SK-N-DZ (cell line): ENCODE measurements at places on chromosomes 13 and 19.

DNA sequence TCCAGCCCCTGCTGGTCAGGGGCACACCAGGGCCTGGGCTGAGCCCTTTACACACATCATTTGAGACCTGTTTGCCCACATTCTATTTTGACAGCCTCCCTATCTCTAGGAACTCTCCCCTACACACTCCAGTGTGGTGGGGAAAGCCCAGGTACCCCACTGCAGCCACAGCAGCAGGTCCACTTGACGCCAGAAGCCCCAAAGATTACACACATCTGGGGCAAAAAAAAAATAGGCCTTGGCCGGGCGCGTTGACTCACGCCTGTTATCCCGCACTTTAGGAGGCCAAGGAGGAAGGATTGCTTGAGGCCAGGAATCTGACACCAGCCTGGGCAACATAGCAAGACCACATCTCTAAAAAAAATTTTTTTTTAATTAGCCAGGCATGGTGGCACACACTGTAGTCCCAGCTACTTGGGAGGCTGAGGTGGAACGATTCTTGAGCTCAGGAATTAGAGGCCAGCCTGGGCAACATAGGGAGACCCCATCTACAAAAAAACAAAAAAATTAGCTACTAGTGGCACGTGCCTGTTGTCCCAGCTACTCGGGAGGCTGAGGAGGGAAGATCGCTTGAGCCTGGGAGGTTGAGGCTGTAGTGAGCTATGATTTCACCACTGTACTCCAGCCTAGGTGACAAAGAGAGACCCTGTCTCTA lies 18.0 kb upstream of the CD22 start:
- no peak for DNase-seq

GRCh38 chr13:113774177-113775107 lies 15.4 kb downstream of the TMEM255B start:
- peak; percentile 39 for DNase-seq

- DNase-seq, result no peak
Observed at GRCh38 chr19:49936549-49936948, 7.2 kb upstream of the NUP62 start.

GRCh38 chr19:30105727-30106126 lies 163.7 kb downstream of the URI1 start:
- DNase-seq, result no peak

GRCh38 chr19:45245334-45245787 lies at the start of gene EXOC3L2:
Gene EXOC3L2 (minus strand): TSS chr19:45245407. CDS start chr19:45239045, 6,362 bp downstream.
- DNase-seq, result no peak

- DNase-seq, result no peak
Observed at GRCh38 chr13:98511435-98511834, 65.5 kb downstream of the STK24 start.

DNA sequence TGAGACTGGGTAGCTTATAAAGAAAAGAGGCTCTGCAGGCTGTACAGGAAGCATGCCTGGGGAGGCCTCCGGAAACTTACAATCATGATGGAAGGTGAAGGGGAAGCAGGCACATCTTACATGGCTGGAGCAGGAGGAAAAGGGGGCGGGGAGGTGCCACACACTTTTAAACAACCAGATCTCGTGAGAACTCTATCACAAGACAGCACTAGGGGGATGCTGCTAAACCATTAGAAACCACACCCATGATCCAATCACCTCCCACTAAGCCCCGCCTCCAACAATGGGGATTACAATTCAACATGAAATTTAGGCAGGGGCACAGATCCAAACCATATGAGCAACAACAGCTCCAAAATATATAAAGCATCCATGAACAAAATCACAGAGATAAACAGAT lies 46.5 kb upstream of the GTF2F2 start:
- no peak for DNase-seq

DNA sequence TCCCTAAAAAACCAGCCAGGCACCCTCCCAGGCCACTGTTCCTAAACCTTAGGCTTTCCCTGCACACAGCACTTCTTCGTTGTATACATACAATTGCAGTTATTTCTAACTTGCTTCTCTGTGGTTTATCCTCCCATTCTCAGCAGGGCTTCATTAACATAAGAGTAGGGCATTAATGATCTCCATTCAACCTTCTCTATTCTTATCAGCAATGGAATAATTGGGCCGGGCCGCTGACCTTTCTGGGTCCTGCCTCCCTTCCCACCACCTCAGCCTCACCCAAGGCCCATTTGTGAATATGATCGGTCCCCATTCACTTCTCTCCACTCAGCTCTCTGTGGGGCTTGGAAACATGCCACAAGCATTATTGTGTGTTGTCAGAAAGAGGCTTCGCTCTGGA lies 184.2 kb downstream of the SUCLA2 start:
- no peak for DNase-seq

DNA sequence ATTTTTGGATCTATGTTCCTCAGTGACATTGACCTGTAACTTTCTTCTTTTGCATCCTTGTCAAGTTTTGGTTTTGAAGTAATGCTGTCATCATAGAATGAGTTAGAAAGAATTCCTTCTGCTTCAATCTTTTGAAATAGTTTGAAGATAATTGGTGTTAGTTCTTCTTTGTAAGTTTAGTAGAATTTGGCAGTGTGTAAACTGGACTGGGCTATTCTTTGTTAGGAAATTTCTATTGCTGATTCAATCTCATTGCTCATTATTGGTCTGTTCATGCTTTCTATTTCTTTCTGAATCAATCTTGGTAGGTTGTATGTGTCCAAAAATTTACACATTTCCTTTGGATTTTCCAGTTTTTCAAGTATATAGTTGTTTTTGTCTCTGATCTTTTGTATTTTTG lies 101.7 kb upstream of the SPRY2 start:
- DNase-seq, result no peak

GRCh38 chr19:38011426-38011825 lies 104.4 kb downstream of the SIPA1L3 start:
- no peak for DNase-seq

GRCh38 chr13:70616847-70617246 lies 508.6 kb upstream of the KLHL1 start:
- no peak for DNase-seq

DNA sequence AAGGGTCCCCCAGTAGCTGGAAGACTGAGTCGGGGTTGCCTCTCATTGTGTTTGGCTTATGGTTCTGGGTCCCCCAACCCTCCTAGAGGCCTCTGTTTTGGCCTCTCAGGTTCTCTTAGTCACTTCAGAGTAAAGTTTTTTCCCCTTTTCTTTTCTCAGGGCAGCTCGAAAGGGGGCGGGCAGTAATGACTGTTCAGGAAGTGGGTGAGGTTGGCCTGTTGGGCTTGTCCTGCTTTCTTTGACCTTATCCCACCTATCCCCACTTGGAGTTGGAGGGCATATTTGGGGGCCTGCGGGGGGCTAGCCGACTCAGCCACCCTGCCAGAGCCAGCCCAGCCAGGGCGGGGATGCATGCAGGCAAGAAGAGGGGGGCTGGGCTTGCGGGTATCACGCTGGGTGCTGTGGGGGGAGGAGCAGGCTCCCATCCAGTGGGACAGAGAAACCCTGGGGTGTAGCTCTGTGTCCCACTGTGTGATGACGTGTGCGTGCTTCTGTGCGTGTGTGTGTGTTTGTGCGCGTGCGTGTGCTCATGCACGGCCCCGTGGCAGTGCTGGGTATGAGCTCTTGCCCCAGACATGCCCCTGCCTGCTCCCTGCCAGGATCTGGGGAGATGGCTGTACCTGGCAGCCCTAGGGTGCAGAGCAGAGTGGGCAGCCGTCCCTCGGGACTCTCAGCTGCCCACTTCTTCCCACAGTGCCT lies 1.4 kb downstream of the CIC start:
- no peak for DNase-seq

DNA sequence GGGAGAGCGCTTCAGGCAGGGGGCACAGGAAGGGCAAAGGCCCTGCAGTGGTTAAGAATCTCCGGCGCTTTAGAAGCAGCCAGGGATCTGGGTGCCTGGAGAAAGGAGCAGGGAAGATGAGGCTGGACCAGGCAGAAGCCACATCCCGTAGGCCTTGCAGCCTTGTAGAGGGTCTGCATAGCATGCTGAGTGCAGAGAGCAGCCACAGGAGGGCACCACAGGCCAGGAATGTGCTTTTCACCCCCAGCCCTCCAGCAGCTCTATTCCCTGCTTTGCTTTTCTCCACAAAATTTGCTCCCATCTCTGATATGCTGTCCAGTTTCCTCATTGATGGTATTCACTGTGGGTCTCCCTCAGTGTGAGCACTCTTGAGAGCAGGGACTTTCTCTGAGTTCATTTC lies 5.7 kb downstream of the WDR62 start:
- no peak for DNase-seq

GRCh38 chr13:27339299-27339698 lies 68.7 kb downstream of the RASL11A start:
- DNase-seq, result peak; percentile 63

- DNase-seq, result no peak
Observed at GRCh38 chr19:11281356-11282049, 14.5 kb upstream of the TSPAN16 start.

DNA sequence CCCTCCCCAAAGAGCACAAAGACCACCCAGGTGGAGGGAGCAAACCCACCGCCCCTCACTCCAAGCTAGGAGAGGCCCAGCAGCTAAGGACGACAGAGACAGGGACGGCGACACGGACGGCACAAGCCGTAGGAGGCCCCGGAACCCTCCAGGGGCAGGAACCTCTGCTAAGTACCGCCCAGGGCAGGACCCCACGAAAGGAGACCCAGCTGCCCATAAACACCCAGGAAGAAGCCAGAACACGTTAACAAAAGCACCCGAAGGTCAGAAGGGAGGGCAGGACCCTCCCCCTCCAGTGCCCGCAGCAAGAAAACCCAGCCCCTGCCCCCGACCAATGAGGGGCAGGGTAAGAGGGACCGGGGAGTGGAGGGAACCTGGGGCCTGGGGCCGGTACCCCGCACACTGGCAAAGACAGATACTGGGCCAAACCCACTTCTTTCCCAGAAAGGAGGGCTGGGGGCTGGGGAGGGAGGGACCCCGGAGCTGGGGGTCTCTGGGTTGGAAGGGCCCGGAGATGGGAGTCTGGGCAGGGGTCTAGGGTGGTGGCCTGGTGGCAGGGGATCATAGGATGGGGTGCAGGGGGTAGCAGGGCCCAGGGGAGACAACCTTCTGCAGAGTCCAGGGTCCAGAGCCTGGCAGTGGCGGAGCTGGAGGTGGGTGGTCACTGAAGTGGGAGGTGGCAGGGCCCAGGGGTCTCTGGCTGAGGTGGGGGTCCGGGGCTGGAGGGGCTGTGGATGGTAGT lies 2.4 kb downstream of the BTBD2 start:
- no peak for DNase-seq

DNA sequence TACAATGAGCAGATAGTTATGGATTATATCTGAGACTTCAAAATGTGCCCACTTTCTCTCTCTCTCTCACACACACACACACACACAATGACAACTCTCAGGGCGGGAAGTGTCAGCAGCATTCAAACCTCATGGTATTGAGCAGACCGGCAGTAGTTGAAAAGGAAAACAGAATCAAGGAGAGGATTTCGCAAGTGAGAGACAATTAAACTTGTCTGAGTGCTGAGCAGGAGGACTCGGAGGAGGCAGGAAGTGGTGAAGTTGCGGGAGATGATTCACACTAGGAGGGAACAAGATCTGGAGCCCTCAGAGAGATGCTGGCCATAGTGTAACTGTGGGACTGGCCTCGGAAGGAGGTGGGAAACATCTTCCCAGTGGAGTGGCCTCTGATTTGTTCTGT lies 353.1 kb downstream of the EFNB2 start:
- DNase-seq, result no peak

DNA sequence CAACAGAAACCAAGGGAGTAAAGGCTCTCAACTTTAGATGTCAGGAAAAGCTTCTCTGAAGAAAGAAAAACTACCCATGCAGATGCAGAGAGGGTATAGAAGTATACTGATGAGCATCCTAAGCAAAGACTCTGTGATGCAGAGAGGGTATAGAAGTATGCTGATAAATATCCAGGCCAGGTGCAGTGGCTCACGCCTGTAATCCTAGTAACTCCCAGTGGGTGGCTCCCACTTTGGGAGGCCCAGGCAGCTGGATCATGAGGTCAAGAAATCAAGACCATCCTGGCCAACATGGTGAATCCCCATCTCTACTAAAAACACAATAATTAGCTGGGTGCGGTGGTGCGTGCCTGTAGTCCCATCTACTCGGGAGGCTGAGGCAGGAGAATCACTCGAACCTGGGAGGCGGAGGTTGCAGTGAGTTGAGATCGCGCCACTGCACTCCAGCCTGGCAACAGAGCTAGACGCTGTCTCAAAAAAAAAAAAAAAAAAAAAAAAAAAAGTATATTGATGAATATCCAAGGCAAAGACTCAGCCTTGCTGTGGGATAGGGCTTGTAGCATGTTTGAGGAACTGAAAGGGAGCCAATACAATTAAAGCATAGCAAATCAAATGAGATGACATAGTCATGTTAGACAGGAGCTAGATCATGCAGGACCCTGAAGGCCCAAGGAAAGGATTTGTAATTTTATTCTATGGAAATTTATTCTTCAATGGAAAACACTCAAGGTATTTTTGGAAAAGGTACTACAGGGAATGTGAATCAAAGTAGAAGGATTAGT lies 14.9 kb downstream of the UBL3 start:
- no peak for DNase-seq
